ENCODE measurements at places on chromosomes 2 and 18. TPM values are rescaled to one million over a fixed set of nuclear protein-coding genes. Genes with fewer than 3 reads are reported as not detected.

GRCh38 chr2:107742460-107743027 is 84.1 kb upstream of the RGPD4 start:
- no peak for DNase-seq

DNA sequence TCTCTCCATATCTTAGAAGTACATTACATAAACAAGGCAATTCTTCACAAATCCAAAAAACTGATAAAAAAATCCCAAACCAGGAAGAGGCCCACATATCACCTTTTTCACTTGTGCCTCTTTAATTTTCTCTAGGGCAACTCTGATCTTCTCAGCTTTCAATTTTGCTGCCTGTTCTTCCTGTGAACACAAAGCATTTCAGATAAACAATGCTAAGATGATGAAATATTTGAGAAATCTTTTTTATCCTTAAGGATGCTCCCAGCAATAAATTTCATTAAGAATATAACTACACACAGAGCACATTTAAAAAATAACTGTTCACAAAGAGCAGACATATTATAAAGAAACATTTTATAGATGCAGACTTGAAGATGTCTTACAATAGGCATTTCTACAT is 73.4 kb downstream of the RAPH1 start:
- peak; percentile 11 for DNase-seq

DNA sequence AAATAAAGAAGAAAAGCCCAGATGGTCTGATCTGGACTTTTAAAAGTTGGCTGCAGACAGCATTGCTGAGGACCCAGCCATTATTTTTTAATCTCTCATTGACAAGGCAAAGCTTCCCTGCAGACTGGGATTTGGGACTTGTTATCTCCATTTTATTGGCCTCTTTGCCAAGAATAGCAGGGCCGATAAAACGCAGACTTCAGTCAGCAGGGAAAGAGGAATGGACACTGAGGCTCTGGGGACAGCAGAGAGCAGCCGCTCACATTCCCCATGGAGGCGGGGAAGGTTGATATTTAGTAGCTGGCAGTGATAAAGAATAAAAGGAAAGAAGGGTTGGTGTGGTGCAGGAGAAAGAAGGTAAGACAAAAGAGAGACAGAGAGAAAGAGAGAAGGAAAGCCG is 350.1 kb upstream of the PIK3C3 start:
- DNase-seq = no peak

- no peak for DNase-seq
Measured at GRCh38 chr2:24861500-24861899, 58.5 kb downstream of the ADCY3 start.

- no peak for DNase-seq
Measured at GRCh38 chr18:24651434-24651833, 191.0 kb downstream of the HRH4 start.

DNA sequence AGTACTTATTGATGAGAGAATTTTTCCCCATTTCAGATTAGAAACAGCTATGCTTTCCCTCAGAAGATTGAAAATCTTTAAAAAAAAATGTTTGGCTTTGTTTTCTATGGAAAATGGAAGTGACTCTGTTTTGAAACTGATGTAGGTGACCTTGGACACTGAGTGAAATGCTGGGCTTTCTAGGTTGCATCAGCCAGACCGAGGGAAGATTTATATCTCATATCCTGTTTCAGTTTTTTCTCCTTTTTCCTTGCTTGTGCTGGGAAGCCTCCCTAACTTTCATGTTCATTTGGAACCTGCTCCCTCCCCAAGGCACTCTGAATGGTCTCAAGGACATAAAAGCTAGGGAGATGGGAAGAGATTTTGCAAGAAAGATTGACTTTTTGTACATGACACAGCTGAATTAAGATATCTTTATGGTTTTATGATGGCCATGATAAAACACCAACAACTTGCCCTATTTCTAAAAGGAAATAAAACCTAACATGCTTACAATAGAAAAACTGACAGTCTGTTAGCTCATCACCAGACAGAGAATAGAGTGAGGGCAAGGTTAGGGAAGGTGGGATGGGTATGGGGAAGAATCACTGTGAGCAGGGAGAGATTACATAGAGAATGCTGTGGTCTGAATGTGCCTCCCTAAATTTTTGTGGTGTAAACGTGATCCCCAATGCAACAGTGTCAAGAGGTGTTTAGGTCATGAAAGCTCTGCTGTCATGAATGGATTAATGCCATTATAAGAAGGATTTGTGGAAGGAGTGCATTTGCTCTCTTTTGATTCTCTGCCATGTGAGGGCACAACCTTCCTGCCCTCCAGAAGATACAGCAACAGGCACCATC is 249.7 kb downstream of the TPGS2 start:
- no peak for DNase-seq

DNA sequence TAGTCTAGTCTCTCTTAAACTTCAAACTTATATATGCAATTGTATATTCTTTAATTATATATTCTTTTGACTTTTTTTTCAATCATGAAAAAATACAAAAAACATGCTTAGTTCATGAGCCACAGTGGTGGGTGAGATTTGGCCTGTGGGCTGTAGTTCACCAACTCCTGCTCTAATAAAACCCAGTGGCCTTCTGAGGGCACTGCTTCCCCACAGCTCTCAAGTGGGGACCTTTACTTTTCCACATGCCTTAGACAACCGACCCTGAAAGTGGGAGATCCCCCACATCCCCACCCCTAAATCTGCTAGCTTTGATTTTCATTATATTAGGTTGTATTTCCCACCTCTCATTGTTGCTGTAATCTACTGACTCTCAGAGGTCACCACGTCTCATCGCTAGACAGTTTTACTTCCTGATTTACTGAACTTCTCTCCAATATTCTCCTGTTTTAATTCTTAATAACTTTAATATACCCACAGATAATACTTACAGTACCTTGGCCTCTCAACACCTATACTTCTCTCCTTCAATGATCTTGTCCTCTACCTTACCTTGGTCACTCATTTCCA is 57.3 kb downstream of the ROCK1 start:
- no peak for DNase-seq

GRCh38 chr18:50870138-50870845 is 8.6 kb upstream of the ME2 start:
- no peak for DNase-seq

- DNase-seq = no peak
Measured at GRCh38 chr18:33052886-33053285, 280.1 kb upstream of the KLHL14 start.

- no peak for DNase-seq
Measured at GRCh38 chr2:40546439-40547191, 94.7 kb upstream of the SLC8A1 start.

DNA sequence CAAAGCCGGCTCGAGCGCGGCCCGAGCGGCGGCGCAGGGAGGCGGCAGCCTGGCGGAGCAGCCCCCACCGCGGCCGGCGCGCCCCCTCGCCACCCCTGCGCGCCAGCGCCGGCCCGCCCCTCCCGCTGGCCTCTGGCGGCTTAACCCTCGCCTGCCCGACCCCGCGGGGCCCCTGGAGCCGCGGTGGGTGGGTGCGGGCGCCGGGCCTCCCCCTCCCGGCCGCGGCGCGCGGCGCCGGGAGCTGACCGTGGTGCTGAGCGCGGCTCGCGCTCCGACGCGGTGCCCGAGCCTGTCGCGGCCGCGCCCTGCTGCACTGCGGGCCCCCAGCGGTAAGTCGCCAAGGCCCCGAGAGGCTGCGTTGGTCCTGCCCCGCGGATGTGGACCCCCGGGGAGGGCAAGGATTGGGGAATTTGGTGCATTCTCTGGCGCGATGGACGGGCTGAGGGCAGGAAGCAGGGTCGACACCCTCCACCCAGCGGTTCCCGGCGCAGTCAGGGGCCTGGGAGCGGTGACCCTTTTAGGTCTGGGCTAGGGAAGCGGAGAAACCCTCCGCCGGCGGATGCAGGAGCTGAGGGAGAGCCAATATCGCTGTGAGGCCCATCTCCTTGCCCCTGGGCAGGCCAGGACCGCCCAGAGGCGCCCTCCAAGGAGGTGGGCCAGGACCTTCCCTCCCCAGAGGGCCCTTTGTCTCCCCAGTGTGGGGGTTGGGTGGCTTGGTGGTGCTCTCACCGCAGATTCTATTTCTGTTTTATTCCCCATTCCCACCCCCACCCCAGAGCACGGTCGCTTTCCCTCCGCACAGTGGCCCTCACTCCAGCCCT is 923 bp downstream of the AMER3 start:
- peak; percentile 12 for DNase-seq

DNA sequence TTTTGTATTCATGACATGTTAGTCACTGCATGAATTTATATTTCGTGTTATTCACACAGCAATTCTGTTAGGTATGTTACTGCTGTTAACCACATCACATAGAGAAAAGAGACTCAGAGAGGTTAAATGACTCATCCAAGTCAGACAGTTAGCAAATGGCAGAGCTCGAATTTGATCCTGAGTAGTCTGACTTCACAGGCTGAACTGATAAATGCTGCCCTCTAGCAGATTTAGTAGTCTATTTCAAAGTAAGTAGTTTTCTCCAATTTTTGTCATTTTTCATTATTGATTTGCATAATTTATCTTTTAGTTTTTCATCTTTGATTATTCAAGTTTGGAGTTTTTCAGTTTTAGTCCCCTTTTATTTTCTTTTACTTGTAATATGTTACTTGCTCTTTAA is 58.3 kb downstream of the WDR7 start:
- peak; percentile 44 for DNase-seq

DNA sequence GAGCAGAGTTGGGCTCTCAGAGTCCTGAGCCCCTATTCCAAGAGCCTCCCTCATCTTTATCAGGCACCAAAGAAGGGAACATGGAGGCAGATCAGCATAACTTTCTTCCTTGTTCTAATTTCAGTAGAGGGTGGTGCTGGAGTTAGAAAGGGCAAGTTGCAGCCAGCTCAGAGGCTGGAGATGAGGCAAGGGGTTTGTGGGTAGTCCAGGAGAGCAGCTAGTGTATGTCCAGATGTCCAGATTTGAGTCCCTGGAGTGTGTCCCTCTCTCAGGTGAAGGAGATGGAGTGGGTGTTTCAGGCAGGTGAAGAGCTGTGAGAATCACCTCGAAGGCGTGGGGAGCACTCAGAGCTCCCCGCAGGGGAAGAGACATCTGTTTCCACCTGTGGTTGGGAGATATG is 478 bp upstream of the PRKAG3 start:
- DNase-seq = no peak

DNA sequence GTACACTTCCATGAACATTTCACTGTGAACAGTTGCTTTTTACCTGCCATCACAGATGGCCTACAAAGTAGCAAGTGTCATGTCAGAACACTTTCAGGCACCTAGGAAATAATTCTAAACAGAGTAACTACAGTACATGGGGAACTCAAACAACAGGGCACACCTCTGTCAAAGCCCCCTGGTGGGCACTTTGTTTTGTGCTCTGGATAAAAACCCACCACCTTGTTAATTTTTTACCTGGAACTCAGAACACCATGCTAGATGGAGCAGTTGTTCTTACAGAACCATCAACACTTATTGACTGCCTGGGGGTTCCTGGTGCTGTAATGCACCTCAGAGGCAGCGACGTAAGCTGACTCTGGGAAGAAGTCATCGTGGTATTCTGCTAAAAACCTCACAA is 2.3 kb downstream of the MSL3B start:
- DNase-seq = no peak

DNA sequence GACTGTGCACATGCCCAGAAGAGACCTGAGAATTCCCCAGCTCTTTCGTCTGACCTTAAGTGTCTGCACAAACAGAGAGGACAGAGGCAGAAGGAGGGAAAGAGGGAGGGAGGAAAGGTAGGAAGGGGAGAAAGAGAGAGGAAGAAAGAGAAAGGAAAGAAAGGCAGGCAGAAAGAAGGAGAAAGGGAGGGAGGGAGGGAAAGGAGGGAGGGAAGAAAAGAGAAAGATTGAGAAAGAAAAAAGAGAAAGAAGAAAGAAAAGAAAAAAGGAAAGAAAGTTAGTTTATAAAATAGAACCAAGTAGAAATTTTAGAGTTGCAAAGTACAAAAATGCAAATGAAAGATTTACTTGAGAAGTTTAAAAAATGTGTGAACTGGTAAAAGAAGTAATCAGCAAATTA is 7.4 kb upstream of the POLR1B start:
- DNase-seq = no peak

- no peak for DNase-seq
Measured at GRCh38 chr2:224894356-224894755, 147.9 kb downstream of the DOCK10 start.

GRCh38 chr2:230762317-230762896 is 49.8 kb downstream of the CAB39 start:
- DNase-seq = peak; percentile 31

DNA sequence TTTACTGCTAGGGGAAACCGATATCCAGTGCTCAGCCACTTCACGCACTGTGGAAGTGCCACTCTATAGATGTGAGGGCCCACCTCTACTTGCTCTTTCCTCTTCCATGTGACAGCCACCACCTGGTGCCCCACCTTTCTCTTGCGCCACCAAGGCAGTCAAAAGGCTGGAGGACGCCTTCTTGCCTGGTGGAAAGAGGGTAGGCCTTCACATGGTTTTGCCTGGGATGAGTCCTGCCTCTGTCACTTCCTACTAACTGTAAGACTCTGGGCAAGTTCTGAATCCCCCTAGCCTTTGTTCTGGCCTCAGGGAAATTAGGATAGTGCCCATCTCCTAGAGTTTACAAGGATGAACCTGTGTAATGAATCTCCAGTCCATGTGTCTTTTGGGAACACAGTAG is 66.1 kb upstream of the ODC1 start:
- DNase-seq = no peak

DNA sequence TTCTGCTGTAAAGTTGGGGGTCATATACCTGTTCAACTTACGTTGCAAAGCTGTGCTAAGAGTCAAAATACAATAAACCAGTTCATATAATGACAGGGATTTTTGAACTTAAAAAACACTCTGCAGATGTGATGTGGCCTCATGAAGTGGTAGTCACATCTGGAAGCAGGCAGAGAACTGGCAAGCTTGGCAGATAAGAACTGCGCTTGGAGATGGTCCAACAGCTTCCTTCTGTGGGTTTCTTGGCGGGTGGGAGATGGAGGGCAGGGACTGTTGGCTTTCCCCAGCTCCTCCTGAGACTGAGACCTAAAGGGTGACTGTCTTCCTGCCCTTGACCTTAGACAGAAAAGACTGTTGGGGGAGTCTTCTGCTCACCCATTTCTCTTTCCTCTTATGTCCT is 140.4 kb downstream of the CTIF start:
- DNase-seq = no peak

DNA sequence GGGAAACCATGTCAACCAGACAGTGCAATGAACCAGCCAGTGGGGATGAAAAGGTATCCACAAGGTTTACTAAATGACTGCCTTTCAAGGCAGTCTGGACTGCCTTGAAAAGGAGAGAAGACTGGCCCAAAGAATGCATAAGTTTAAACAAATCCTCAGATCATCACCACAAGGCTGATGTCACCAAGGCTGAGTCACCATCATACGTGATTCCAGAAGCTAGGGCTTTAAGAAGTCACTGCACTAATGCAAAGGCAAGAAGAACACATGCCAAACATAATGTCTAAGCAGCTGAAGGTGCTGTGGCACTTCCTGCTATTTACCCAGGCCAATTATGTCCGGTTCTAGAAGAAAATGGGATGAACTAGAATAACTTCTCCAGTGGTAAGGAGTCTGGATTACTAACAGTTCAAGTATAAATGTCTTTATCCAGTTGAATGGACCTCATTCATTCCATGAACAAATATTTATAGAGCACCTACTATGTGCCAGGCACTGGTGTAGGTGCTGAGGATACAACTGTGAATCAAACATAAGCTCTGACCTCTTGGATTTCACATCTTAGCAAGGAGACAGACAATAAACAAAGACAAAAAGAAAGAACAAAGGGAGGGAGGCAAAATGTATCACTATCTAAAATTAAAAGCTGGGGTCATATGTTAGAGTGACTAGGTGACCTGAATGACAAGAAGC is 37.6 kb upstream of the ONECUT2 start:
- DNase-seq = no peak

UGT1A4 gene
- not detected for total RNA-seq

ITPRIPL1 gene
- total RNA-seq = not detected

TUBA3D gene
- total RNA-seq = not detected

AMER3 gene
- total RNA-seq = not detected

CTNNA2 gene
- total RNA-seq = not detected

DSC3 gene
- total RNA-seq = 2.1 TPM

FZD7 gene
- 16.8 TPM for total RNA-seq

EML6 gene
- total RNA-seq = 0.09 TPM

Data from NCI-H460 (cell line).